ENCODE measurements at places on chromosomes 11 and 22.

DNA sequence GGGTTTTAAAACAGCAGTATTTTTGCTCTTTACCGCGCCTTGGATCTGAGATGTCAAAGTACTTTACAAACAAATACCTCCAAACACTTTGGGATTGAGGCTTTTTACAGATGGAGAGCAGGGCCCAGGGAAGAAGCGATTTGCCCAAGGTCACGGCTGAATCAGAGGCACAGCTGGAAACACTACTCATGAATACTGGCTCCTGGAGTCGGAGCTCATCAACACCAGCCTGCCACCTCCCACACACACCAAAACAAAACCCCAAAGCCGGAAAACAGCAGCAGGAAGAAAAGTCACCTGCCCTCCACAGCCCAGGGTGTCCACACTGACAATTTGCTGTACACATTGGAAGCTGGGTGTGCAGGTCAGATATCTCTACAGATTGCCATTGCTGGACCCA lies 339.4 kb downstream of the CADM1 start:
- DNase-seq, result no peak

GRCh38 chr11:26842478-26843282 lies 120.8 kb upstream of the SLC5A12 start:
- no peak for DNase-seq

- DNase-seq, result no peak
Measured at GRCh38 chr22:47054231-47055072, 292.0 kb downstream of the TBC1D22A start.

DNA sequence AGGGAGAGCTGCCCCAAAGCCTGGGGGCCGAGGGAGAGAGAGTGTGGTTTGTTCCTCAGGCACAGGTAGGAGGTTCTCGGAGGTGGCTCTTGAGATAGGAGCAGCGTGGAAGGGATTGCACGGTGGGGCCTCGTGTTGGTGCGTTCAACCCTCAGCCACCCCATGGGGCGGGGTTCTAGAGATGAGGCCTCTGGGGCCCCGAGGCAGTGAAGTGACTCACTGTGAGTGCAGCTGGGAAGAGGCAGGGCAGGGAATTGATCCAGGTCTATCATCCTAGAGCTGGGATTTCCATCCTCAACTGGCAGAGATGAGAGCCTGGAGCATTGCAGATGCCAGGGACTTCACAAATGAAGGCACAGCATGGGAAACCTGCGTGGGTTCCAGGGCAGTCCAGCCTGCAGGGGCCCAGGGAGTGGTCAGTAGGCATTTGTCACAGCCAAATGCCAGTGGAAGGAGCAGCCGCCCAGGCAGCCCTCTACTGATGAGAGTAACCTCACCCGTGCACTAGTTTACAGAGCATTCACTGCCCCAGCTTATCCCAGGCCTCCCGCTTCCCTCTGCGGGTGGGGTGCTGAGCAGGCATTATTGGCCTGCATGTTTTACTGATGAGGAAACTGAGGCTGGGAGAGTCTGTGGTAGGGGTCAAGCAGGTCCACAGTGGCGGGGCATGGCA lies 5.1 kb upstream of the SMARCB1 start:
- DNase-seq, result no peak

GRCh38 chr22:40218723-40219294 lies 41.1 kb downstream of the TNRC6B start:
- DNase-seq, result no peak

- DNase-seq, result no peak
Measured at GRCh38 chr22:28034145-28034759, 115.2 kb upstream of the PITPNB start.

Data from stimulated activated CD4-positive, alpha-beta T cell treated with anti-CD3 and anti-CD28 coated beads, Interleukin-1b, Interleukin-23, amount 100 ng/mL, for 1 hour (primary cell).